Tibial nerve (tissue), 4 donors: ENCODE measurements at places on chromosomes 2 and 18. TPM values are rescaled to one million over a fixed set of nuclear protein-coding genes. Genes with fewer than 3 reads are reported as not detected.
A peak's percentile ranks its signal among the peaks of the same experiment; 100 is the strongest.

DNA sequence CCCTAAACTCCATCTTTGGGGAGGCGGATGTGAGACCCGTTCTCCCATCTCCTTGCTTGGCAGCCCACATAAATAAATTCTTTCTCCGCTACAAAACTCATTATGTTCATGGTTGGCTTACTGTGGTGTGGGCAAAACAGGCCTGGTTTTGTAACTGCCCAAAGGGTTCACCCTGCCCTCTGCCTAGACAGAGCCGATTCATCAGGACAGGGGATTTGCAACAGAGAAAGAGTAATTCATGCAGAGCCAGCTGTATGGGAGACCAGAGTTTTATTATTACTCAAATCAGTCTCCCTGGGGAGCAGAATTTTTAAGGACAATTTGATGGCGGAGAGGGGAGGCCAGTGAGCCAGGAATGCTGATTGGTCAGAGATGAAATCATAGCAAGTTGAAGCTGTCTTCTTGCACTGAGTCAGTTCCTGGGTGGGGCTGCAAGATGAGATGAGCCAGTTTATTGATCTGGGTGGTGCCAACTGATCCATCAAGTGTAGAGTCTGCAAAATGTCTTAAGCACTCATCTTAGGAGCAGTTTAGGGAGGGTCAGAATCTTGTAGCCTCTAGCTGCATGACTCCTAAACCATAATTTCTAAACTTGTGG lies 8.4 kb upstream of the RNF125 start:
- no peaks in the 10 kb centered on the region for H3K36me3 ChIP-seq
- no peaks in the 10 kb centered on the region for H3K4me1 ChIP-seq
- no peak for DNase-seq
- H3K4me3 ChIP-seq: no peak overlapping the region

- no peaks in the 10 kb centered on the region for H3K27me3 ChIP-seq
- no peaks in the 10 kb centered on the region for H3K36me3 ChIP-seq
- no peaks in the 10 kb centered on the region for H3K4me1 ChIP-seq
- no peak for DNase-seq
- no peak overlapping the region for H3K27ac ChIP-seq
These were observed 240.2 kb downstream of the FSIP2 start for GRCh38 chr2:185978634-185979407.

DNA sequence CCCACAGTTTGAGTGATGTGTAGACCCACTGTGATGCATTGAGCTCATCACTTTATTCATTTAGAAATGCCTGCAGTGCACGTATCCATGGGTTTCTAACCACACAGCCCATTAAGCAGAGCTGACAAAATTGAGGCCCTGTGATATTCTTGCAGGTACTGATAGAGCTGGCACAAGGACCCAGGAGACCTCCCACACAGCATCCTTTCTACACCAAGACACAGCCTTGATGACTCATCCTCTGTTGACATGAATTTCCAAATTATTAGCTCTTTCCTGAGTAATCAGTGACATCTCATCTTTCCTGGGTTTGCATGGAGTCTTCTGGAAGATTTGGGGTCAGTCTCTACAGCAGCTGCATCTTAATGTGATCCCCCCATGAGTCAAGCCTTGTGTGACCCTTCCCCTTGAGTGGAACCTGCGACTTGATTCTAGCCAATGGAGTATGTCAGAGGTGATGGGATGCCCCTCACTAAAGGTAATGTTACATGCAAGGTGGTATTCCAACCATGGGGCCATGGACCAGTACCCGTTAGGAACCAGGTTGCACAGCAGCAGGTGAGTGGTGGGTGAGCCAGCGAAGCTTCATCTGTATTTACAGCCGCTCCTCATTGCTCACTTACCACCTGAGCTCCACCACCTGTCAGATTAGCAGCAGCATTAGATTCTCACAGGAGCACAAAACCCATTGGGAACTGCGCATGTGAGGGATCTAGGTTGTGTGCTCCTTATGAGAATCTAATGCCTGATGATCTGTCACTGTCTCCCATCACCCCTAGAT lies 181.1 kb upstream of the ARL4C start:
- DNase-seq: no peak
- H3K27ac ChIP-seq: no peak overlapping the region
- no peak overlapping the region for H3K4me3 ChIP-seq
- H3K36me3 ChIP-seq: no peaks in the 10 kb centered on the region

REG3A gene
- total RNA-seq: not detected

DNA sequence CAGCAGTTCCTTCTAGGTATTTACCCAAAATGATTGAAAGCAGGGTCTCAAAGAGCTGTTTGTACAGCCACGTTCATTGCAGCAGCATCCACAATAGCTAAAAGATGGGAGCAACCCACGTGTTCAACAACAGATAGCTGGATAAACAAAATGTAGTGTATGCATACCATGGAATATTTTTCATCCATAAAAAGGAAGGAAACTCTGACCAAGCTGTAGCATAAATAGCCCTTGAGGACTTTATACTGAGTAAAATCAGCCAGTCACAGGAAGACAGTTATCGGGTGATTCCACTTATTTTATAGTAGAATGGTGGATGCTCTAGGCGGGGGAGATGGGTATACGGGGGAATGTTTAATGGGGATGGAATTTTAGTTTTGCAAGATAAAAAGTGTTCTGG lies 7.5 kb downstream of the TRAPPC12 start:
- no peak overlapping the region for H3K4me3 ChIP-seq
- no peaks in the 10 kb centered on the region for H3K4me1 ChIP-seq
- no peaks in the 10 kb centered on the region for H3K27me3 ChIP-seq
- DNase-seq: no peak

PAX8 gene
- 11.4 TPM for total RNA-seq

- H3K4me3 ChIP-seq: no peak overlapping the region
- DNase-seq: no peak
- no peak overlapping the region for H3K27ac ChIP-seq
- H3K36me3 ChIP-seq: no peaks in the 10 kb centered on the region
- no peaks in the 10 kb centered on the region for H3K4me1 ChIP-seq
These were observed 119.2 kb downstream of the PAX3 start for GRCh38 chr2:222179592-222179991.

ACOXL gene
- not detected for total RNA-seq

DNA sequence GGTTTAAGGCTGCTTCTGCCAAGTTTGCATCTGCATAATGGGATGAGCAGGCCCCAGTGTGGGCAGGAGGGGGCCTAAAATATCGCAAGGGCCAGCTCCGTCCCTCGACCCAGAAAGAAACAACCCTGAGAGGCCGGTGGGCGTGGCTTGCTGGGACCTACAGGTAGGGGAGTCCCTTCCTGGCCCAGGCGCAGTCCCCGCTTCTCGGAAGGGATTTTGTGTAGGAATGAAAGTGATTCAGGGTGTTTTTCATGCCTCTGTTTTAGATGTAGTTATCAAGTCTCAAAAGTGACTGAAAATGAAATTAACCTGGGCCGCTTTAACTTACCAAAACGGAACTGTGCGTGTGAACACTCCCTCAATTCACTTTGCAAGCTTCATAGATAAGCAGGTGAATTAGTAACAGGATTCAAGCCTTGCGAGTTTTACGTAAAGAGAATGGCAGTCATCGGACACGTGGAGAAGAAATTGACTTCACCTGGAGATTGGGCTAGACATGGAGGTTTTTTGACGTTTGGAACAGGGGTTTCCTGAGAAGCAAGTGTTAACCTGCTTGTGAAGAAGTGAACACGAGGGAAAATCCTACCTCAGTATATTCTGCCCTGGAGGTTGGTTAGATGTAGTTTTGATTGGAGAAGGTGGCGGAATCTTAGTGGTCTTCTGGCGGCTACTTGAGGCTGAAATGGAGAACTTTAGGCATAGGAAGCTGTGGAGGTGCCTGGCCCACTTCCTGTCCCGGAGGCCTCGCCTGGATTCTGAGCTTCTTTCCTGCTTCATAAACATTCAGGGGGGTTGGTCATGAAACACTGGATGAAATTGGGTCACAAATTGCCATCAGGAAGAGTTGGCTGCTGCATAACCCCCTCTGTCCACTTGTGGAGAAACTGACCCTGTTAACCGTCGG lies 1.7 kb downstream of the NCK2 start:
- H3K27ac ChIP-seq: peak overlapping the region; percentile 0
- H3K27me3 ChIP-seq: no peaks in the 10 kb centered on the region

GRCh38 chr2:68824831-68825230 lies 46.4 kb downstream of the BMP10 start:
- H3K4me3 ChIP-seq: no peak overlapping the region
- DNase-seq: no peak
- H3K4me1 ChIP-seq: peaks cover 19% of the 10 kb centered on the region
- no peaks in the 10 kb centered on the region for H3K36me3 ChIP-seq

GRCh38 chr2:172252154-172252553 lies 149.5 kb upstream of the DLX2 start:
- H3K4me1 ChIP-seq: peaks cover 7% of the 10 kb centered on the region
- H3K36me3 ChIP-seq: no peaks in the 10 kb centered on the region
- H3K4me3 ChIP-seq: no peak overlapping the region

RMND5A gene
- total RNA-seq: 55.3 TPM

GRCh38 chr2:69499966-69500365 lies 62.7 kb upstream of the NFU1 start:
- no peak for DNase-seq
- no peaks in the 10 kb centered on the region for H3K27me3 ChIP-seq
- H3K36me3 ChIP-seq: no peaks in the 10 kb centered on the region
